ENCODE measurements at places on chromosomes 2 and 18. TPM values are rescaled to one million over a fixed set of nuclear protein-coding genes. Genes with fewer than 3 reads are reported as not detected.

GRCh38 chr2:28915939-28916338, 21.5 kb downstream of the WDR43 start:
- DNase-seq = no peak

DNA sequence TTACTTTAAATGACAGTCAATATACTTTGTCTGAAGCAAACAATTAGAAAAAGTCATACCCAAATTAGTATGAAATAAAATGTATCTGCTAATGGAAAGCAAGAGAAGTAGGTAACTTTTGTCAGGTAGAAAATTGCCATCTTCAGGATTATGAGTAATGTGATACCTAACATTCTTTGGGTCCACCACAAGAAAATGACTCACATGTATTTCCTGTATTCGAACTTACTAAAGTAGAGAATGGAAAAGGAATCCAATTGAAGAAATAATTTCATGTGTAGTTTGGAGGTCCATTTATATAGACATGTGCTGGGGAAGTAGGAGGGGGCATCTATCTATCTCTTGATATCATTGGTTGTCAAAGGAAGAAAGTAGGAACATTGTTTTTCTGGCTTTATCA, 636.2 kb upstream of the CHAC2 start:
- DNase-seq = no peak

- no peak for DNase-seq
Observed at GRCh38 chr2:86140969-86141392, 34.9 kb downstream of the PTCD3 start.

GRCh38 chr2:10412380-10412779, 35.7 kb downstream of the ODC1 start:
- no peak for DNase-seq

- no peak for DNase-seq
Observed at GRCh38 chr18:36933552-36933951, 104.6 kb downstream of the KIAA1328 start.

- DNase-seq = no peak
Observed at GRCh38 chr18:53241161-53241560, 901.2 kb downstream of the DCC start.

- DNase-seq = no peak
Observed at GRCh38 chr2:8249141-8249540, 432.7 kb upstream of the ID2 start.

DNA sequence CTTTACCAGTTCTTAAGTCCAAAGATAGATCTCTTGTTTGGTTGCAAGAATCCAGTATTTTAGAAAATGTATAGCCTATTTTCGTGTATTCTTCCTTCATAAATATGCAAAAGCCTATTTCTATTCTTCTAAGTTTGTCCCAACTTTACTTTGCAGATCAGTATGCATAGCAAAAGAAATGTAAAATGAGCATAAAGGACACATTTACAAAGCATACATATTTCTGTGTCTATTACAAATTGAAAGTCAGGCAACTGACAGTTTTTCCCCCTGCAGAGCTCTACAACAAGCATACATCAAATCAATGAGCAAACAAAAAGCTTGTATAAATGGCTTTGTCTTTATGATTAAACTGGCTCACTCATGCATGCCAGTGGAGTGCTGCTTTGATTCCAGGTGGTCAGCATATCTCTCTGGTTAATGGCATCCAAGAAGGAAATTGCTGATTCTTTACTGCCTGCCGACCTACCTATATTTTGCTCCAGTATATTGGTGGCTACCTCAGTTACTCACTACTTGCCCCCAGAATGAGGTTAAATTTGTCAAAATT, 10.0 kb upstream of the VPS54 start:
- no peak for DNase-seq

Gene CCBE1
- total RNA-seq = not detected
